ENCODE measurements at places on chromosomes 13 and 19.

DNA sequence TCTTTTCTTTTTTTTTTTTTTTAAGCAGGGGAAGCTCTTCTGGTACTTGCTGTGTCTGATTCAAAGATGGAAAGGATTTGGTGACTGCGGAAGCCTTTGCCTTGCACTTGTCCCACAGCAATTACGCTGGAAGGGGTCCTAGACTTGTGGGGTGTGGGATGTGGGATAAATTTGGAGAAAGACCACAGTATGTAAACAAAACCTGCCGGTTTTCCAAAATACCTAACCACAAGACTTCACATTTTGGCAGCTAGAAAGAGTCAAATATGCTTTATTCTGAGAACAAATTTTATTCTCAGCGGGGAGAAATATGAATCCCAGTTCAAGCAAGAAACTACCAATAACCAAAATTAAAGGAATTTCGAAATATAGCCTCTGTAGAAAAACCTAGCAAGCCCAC is 176.5 kb downstream of the SPRY2 start:
- no peak for DNase-seq

DNA sequence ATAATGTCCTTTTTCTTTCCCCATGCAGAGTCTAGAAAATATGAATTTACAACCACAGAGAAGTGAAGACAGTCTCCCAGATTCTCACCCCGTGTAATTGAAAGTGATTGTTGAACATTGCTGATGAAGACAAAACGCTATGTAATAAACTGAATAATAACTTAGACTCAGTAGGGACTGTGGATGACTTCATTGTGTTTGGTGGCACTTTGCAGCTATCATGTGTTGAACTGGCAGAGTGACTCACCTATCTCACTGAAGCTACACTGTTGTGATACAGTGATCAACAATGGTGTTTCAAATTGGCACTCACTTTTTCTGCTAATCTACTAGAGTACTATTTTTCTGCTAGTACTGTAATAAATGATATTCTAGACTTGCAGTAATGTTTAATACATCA is 261.3 kb downstream of the DACH1 start:
- no peak for DNase-seq

DNA sequence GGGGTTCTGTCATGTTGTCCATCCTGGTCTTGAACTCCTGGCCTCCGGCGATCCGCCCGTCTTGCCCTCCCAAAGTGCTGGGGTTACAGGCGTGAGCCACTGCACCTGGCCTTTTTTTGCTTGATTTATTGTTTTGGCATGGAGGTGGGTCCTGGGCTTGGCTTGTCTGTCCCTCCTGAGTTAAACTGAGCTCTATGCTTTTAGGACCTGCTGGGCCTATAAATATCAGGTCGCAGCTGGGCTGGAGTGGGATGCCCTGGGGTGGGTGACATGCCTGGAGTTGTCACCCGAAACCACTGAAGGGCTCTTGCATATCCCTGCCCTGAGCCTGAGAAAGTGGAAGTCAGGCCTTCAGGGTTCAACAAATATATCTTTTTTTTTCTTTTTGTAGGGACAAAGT is 5.5 kb downstream of the ARRDC5 start:
- DNase-seq = no peak

DNA sequence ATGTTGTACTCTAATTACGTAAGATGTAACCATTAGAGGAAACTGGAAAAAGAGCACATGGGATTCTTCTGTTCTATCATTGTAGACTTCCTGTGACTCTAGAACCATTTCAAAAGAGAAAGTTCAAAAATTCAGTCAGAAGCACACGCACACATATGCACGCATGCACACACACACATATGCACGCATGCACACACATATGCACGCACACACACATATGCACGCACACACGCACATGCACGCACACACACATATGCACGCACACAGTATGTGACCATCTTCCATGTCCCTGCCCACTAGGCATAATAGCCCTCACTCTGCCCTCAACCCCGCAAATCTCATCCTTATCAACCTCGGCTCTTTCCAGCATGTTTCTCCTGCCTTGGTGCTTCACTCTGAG is 14.0 kb downstream of the GP6 start:
- DNase-seq = no peak

- peak; percentile 76 for DNase-seq
These were observed 6.0 kb downstream of the A1BG start for GRCh38 chr19:58346961-58347929.

DNA sequence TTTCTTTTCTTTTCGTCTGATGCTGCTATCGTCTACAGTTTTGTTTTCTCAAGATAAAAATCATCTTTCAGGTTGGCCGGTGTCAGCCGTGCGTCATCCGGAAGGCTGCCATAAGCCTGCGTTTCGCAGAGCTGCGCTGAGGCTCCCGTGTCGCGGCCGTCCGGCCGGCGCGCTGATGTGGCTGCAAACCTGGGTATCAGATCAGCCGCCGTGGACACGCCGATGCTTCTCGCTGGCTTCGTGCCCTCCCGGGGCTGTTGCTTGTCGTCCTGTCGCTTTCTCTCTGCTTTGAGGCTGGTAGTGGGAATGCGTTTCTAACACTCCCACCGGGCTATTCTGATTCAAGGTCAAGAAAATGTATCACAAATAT is 45.9 kb upstream of the TFDP1 start:
- no peak for DNase-seq

DNA sequence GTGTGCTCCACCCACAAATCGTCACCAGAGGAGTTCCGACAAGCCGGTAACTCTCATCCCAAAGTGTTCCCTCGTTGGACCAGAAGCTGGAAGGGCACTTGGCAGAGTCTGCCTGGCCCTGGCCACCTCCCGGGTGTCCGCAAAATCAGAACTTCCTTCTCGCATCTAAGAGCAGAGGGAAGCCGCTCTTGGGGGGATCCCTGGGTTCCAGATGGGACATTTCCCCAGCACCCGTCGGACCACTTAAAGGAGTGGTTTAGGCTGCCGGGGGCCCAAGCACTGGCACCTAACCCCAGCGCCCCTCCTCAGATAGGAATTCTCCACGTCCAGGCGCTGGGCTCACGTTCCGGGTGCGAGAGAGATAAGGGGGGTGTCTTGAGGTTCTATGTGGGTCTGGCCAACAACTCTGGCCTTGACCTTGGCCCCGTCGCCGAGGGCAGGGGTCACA is 857 bp upstream of the MAP2K7 start:
- no peak for DNase-seq

DNA sequence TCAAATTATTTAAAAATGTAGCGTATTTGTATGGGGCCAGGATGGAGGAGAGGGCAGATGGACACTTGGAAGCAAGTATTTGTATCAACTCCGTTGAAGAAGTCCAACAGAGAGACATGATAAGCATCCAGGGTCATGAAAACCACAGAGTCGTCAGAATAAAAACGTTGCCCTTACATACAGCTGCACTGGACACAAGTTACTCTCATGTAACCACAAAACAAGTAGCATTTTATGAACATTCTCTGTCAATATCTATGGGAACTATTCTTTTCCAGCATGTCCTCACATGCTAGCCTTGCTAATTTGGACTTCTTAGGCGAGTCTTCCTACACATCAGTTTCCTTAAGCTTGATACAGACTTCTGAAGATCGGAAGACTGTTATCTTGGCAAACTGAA is 35.0 kb downstream of the EFNB2 start:
- no peak for DNase-seq
